Stimulated activated CD8-positive, alpha-beta memory T cell treated with anti-CD3 and anti-CD28 coated beads, Interleukin-4, amount 100 ng/mL, for 24 hours (primary cell): ENCODE measurements at places on chromosomes 1 and 21.

GRCh38 chr1:201140235-201140940, 13.4 kb upstream of the ASCL5 start:
- DNase-seq, result no peak

DNA sequence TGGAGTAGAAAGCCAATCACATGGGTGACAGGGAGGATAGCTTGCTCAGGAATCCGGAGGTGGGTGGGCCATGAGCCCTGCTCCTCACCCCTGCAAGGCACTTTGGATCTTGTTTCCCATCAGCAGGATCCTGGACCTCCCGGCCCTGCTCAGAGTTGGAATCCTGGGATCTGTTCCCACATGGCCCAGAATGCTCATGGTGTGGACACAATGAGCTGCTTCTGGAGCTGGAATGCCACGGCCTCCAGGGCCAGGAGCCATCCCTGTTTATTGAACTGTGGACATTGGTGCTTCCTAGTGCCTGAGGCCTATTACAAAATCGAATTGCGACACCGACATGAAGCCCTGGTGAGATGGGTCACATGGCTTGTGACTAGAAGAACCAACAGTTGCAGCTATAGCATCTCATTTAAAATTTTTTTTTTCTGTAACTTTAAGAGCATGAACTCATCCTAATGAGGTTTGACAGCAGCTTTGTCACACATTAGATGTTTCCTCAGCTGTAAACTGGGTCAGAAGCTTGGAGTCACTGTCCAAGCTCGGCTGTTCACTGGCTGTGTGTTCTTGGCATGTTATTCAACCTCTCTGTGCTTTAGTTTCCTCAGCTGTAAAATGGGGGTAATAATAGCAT, 40.4 kb upstream of the GOLT1A start:
- DNase-seq, result no peak

GRCh38 chr1:7404046-7404742, 366.9 kb upstream of the VAMP3 start:
- DNase-seq, result no peak

- no peak for DNase-seq
Observed at GRCh38 chr1:50436489-50436888, 13.2 kb upstream of the DMRTA2 start.

DNA sequence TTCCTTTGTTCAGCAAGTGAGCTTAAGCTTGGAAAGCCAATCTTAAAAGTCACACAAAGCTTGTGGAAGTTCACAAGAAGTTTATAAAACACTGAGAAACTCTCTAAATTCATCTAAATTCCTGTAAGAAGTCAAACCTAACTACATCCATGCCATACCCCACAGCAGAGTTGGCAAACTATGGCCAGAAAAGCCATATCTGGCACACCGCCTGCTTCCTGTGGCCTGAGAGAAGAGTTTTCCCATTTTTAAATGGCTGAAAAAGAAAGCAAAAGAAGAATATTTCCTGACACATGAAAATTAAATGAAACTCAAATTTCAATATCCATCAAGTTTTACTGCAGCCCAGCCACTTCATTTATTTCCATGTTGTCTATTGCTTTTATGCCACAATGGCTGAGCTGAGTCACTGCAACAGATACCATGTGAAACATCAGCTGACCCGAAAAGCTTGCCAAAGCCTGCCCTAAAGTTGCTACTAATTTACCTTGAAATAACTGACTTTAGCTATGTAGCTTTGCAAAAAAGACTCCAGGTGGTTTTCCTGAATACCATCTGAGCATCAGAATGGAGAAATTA, 237.1 kb downstream of the SLC45A1 start:
- DNase-seq, result no peak

GRCh38 chr1:209929751-209930150, 8.3 kb upstream of the SYT14 start:
- DNase-seq, result no peak

DNA sequence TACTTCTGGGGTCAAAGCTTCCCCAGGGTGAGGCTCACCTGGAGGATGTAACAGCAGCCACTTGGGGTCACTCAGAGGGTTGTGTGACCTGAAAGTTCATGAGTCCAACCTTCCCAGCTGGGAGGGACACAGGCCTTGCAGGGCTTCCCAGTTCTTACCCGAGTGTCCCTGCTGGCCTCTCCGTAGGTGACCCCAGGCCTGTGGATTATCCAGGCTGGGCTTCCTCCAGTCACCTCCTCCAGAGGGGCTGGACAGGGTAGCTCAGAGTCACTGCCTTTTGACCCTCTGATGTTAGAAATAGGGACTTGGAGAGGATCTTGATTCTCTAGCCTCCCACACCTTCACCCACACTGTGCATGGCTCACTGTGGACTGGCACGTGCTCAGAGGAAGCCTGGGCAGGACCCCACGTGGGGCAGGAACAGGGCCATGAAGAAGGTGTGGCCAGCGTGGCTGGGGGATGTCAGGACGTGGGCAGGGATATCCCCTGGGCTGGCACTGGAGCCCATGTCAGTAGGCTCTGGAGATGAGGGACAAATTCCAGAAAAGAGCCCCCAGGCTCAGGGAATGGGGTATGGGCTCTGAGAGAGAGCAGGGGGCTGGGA, 131.8 kb downstream of the ACTL8 start:
- no peak for DNase-seq

DNA sequence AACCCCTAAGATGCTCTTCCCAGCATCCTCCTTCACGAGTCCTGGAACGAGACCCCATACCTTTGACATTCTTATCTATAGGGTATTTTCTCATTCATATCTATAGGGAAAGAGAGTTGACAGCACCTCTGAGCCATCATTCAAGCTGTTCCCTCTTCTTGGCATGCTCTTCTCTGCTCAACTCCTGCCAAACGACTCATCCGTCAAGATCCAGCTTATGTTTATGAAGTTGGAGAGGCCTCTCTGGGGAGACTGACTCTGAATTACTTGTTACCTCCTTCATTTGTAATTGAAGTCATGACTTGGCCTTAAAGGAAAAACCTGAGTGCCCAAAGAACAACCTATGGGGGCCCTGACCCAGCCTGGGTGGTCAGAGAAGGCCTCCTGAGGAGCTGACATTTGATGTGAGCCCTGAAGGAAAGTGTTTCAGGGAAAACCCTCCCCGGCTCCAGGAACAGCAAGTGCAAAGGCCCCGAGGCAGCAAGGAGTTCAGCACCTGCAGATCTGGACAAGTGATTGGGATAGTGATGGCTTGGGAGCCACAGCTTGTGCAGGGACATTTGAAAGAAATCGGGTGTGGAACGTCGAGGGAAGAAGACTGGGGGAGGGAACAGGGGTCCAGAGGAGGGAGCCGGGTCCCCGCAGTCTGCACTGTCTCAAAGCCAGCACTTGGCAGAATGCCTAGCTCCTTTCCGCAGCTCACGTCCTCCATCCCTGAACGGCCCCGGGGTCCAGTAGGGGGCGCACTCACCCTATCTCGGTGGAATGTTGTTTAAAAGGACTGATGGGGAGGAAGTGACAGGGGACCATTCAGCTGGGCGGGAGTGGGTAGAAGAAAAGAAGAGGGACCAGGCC, 14.0 kb upstream of the CDA start:
- DNase-seq, result peak; percentile 58

DNA sequence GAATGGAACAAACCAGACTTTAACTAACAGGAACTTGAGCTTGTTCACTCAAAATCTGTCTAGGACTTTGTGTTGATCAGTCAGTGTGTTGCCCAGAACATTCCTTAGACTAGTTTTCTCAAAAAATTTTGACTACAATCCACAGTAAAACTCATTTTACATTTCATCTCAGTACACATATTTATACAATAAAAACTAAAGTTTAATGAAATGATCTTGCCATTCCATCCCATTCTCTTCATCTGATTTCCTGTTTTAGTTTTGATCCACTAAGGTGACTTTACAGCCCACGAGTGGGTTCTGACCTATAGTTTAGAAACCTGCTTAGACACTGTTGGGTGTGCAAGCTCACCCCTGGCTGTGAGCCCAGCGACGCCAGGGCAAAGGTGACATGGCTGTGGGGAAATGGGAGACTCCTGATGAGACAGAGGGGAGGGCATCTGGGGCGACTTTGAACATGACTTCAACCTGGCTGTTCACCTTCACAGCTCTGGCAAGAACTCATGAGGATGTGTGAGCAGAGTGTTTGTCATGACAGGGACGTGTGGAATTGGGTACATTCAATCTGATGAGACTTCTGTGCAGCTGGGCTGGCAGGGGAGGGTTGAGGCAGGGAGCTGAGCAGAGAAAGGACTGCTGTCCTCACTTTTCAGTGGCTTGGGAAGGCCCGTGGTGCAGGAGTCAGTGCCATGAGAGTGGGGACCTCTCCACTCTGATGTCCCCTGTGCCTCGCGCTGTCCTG, 40.6 kb downstream of the LHX4 start:
- no peak for DNase-seq

GRCh38 chr1:48790397-48790796, 13.7 kb upstream of the BEND5 start:
- no peak for DNase-seq

DNA sequence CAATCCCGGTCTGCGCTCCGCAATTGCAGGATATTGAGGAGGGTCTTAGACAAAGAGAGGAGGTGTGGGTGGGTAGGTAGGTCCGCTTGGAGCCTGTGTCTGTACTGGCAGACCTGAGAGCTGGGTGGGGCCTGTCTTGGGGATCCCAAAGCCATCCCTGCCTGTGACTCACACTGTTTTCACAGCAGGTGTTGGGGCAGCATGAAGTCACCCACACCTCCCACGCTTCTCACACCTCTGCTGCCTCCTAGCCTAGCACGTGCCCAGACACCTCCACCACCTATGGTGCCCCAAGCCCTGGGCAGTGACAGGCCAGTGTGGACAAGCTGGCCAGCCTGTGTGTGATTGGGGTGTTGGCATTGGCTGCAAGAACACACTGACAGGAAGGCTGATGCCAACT, 65.7 kb upstream of the ECE1 start:
- DNase-seq, result peak; percentile 25

- no peak for DNase-seq
Observed at GRCh38 chr21:39825250-39825649, 42.0 kb upstream of the PCP4 start.

DNA sequence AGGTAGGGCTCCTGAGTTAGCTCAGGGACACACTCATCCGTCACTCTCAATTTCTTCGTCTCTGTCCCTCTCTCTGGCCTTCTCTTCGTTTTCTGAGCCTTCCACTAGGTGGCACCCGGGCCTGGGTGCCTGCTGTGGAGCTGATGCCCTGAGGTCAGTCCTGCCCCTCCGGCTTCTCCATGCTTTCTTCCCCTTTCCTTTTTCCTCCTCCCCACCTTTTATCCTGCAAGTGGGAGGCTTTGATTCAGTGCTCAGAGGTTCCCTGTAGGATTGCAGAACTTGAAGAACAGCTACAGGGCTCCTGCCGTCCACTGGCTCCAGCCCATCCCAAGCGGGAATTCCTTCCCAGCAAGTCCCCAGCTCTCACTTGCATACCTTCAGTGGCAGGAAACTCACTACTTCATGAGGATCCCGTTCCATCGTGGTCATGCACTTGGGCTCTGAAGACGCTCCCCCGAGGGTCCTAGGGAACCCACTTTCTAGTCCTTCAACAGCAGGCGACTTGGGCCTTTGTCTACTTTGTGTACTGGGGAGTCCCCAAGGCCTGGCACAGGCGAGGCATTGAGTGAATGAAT, 45.6 kb downstream of the SRRM1 start:
- peak; percentile 42 for DNase-seq

GRCh38 chr1:7221826-7222694, 436.8 kb downstream of the CAMTA1 start:
- DNase-seq, result no peak

- no peak for DNase-seq
Observed at GRCh38 chr1:166283190-166283589, 116.4 kb upstream of the FAM78B start.
